ENCODE measurements at places on chromosomes 4 and X.

- DNase-seq = no peak
Measured at GRCh38 chr4:1627417-1628313, 56.4 kb downstream of the FAM53A start.

DNA sequence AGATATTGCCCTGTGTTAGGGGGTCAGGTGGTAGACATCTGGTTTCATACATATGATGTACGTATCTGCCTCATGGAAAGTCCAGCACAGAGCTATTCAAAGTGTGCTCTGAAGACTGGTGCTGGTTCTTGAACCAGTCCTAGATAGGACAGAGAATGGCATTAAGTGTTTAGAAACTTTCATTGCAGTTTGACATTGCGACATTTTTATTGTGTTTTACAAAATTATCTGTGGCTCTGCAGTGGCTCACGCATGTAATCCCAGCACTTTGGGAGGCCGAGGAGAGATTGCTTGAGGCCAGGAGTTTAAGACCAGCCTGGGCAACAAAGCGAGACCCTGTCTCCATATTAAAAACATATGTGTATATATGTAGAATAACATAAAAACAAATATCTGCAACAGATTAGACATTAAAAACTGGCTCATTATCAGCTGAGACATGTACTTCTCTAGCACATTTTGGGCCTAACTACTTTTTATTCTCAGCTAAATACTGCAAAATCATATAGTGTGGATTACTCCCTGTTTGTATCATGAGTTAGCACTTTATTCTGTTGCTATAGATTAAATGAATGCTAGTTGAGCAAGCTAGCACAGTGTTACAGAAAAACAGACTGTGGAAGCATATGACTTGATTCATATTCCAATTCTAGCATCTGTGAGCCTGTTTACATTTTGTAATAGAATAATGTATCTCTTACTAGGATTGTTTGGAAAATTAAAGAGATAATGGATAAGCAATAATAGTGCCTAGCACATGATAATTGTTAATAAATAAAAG is 57.1 kb downstream of the USP9X start:
- no peak for DNase-seq

GRCh38 chr4:10746371-10747171 is 62.0 kb upstream of the CLNK start:
- no peak for DNase-seq

DNA sequence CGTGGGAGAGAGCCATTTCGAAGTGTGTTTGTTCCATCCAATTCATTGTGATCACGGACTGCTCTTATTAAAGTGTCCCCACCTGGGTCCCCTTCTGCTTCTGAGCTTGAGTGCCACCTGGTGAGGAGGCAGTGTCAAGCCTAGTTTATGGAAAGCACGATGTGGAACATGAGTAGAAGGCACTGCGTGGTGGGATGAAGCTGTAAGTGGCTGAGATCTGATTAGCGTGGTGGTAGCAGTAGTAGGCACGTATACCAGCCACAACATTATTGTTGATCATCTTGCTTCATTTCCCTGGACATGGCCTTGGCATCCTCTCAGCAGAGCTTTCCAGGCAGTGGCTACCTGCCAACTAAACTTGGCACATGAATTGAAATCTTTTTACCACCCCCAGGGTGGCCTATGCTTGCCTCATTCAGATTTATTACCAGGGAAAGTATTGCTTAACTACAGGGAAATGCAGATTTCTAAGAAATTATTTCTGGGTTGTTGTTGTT is 46.4 kb downstream of the GPAT3 start:
- peak; percentile 3 for DNase-seq

DNA sequence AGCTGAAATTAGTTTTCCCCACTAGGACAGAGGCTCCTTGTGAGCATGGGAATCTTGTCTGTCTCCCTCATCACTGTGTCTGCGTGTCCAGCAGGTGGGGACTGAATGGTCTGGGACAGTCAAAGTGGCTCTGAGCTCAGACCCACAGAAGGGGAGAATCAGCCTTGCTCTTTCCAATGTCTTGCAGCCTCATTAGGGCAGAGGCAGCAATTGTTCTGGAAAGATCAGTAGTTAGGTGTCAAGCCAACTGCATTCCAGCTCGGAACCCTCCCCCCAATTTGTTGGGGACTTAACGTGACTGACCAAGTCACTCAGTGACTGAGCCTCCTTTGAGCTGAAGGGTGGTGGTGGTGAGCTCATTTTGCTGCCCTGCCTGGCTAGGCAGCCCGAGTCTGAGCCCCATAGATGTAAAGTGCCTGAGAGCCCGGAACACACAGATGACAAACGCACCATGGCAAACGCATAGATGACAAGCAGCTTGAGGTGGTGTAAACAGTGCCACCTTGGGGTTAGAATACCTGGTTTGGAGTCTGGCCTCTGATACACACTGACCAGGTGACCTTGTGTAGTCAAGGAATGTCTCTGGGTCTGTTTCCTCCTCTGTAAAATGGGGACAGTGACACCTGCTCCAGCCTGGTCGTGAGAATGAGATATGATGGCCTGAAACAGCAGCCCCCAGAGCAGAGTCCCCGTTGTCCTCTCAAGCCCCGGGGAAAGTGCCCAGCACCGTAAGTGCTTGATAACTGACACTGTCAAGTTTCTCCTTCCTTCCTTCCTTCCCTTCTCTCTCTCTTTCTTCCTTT is 2.7 kb upstream of the SORCS2 start:
- DNase-seq = no peak

DNA sequence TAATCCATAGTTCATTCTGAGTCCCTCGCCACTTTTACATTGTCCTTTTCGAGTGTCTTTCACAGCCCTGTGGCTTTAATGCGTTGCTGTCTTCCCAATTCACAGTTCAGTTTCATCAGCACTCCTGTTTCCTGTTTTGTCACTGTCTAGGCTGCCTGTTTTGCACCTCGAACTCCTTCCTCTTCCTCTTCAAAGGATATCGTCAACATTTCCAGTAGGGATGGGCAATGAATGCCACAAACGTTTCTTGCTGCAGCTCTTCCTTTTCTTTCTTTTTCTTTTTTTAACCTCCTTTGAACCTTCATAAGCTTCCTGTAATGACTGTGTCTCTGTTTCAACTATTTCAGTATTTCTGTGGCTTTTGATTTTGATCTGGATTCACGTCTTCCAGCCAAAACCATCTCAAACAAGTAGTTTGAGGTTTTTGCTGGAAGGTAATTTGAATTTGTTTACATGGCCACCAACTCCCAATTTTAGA is 105.4 kb downstream of the ANXA3 start:
- DNase-seq = peak; percentile 16

GRCh38 chr4:26484032-26484515 is 6.2 kb downstream of the CCKAR start:
- no peak for DNase-seq

- DNase-seq = no peak
Measured at GRCh38 chr4:26022346-26023202, 108.6 kb downstream of the SMIM20 start.

GRCh38 chr4:88957570-88957969 is 99.4 kb downstream of the FAM13A start:
- no peak for DNase-seq

GRCh38 chr4:21470535-21470934 is 478.0 kb downstream of the KCNIP4 start:
- DNase-seq = no peak

DNA sequence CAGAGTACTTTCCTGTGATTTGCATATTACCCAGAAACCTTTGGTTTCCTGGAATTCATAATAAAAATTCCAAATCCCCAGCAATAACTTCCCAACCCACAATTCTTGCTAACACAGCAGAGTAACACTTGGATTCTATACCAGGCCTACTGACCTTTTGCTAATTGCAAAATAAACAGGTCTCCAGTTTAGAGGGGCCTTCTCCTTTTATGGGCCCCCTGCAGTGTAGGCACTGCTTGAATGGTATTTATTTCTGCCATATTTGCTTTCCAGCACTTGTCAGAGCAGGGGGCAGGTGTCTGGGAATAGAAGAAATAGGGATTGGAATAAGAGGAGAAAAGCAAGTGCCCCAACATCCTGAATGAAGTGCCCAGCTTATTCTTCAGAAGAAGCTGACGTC is 25.3 kb upstream of the GPC3 start:
- no peak for DNase-seq

GRCh38 chr4:81040012-81040659 is 9.6 kb downstream of the BMP3 start:
- DNase-seq = peak; percentile 51

DNA sequence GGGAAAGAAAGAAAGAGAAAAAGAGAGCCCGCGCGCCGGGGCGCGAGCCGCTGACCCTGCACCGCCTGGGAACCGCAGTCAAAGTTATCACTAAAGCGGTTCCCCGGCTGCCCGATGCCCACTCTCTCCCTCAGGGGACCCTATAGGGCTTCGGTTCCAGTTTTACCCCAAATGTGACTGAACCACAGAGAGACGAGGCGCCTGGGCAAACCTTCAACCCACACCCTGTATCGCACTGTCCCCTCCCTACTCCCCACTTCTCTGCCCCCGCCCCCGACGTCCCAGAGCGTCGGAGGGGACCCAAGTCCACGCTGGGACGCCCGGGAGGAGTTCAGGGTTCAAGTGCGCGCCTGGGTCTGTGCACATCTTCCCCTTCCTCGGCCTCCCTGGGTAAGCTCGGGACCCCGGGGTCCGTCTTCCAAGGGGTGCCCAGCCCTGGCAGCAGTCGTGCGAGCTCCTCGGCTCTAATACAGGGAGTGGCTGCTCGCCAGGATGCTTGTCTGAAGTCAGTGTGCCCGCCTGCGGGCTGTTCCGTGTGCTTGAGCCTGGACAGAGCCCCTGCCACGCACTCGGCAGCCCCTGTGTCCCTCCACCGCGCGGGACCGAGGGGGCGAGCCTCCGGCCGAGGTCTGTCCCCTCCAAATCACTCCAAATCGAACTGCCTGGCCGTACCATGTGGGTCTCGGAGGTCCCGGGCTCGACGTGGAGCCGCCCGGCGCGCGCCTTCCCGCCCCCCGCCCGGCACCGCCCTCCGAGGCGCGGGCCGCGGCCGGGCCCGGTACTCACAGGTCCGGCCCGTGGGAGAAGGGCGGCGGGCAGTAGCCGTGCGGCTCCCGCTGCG is 960 bp downstream of the TRPC3 start:
- DNase-seq = peak; percentile 16

DNA sequence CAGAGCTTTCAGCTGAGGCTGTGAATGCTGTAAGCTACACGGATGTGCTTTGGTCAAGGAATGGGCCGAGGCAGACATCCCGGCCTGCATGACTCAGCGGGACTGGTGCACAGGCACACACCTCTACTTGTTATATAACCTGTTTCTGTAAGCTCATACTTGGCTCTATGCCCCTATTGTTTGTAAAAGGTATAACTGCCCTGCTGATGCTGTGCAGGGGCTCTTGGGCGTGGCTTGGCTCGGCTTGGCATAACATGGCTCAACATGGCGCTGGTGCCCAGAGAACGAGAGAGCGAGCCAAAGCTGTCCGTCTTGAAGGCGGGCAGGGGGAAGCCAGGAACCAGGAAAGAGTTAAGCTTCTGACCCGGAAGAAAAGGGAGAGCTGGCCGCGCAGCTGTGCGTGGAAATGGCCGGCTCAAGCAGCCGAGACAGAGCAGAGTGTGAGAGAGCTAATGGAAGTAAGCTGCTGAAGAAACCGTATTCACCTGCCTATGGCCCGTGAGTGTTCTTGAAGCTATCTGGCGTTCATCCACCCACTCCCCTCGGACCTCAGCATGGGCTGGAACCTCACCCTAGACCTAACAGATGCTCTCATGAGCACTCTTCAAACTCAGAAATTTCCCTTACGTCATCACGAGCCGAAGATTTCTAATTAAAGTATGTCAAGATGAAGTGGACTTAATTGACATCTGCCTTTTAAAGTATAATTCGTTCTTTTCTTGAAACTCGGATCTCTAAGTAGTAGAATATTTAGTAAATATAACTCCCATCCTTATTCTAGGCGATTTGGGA is 286.3 kb upstream of the AGA start:
- no peak for DNase-seq

GRCh38 chr4:96173756-96174155 is 333.9 kb downstream of the PDHA2 start:
- DNase-seq = no peak

DNA sequence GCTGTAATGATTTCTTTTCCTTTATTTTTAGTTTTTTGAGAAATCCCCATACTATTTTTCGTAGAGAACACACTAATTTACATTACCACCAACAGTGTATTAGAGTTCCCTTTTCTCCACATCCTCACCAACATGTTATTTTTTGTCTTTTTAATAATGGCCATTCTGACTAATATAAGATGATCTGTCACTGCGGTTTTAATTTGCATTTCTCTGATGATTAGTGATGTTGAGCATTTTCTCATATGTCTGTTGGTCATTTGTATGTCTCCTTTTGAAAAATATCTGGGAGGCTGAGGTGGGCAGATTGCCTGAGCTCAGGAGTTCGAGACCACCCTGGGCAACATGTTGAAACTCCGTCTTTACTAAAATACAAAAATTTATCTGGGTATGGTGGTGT is 30.2 kb downstream of the SPINK2 start:
- no peak for DNase-seq

GRCh38 chr4:20422398-20422797 is 170.7 kb downstream of the SLIT2 start:
- DNase-seq = peak; percentile 40

DNA sequence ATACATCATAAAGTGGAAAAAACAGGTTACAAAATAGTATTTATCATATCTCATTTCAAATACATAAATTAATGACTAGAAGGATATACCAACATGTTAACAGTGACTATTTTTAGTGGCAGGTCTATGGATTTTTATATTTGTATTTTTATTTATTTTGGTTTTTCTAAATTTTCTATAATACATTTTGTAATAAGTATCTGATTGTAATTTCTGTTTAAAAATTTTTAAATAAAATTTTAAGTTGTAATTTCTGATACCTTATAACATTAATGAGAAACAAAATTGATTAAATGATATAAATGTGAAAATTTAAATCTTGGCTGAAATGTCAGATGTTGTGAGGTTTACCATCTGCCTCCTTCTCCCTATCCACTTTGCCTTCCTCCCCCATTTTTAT is 2.5 kb downstream of the NONO start:
- no peak for DNase-seq

DNA sequence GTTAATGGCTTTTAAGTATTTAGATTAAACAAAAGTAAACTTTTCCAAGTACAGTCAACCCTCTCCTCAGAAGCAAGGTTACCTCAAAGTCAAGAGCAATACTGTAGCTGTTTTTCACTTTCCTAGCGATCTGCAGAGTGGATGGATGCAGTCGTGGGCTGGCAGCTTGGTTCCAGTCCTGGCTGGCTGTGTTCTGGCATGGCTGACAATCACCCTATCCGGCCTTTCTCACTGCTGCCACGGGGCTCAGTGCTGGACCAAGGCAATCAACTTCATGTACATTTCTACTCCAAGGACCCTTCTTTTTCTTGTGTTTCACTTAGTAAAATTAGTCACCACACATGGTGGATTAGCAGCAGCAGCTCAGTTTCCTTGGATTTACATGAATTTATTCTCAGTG is 208.3 kb downstream of the GABRB1 start:
- no peak for DNase-seq

- DNase-seq = no peak
Measured at GRCh38 chrX:27575565-27575964, 14.6 kb upstream of the DCAF8L2 start.

DNA sequence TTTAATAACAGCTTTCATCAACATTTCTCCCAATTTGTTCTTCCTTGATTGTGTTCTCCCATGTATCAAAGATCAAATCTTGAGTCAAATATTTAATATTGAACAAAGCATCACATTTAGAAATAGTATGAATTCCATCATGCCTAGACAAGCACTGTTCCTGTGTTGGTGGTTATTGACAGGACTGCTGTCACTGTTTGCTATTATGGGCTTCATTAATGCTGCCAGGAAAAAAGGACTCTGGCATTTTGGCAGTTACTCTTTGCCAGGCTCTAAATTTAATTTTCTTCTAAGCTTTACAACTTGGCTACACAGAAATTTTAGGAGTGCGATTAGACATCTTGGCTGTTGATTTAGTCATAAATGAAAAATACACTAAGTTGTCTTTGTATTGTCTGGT is 295.9 kb upstream of the NRK start:
- DNase-seq = no peak

GRCh38 chr4:103076747-103077347 is at the start of gene SLC9B2:
SLC9B2 (minus strand) TSS chr4:103076761; CDS start chr4:103067550, 9,211 bp downstream.
- no peak for DNase-seq
